ENCODE measurements at places on chromosomes 11 and 22.

- no peak for DNase-seq
Observed at GRCh38 chr11:128903248-128904061, 12.3 kb downstream of the KCNJ5 start.

GRCh38 chr11:92854952-92855351, 114.5 kb upstream of the MTNR1B start:
- no peak for DNase-seq

- no peak for DNase-seq
Observed at GRCh38 chr11:67438158-67438902, 848 bp upstream of the PTPRCAP start.

- DNase-seq = no peak
Observed at GRCh38 chr22:25546751-25547150, 17.7 kb upstream of the GRK3 start.

DNA sequence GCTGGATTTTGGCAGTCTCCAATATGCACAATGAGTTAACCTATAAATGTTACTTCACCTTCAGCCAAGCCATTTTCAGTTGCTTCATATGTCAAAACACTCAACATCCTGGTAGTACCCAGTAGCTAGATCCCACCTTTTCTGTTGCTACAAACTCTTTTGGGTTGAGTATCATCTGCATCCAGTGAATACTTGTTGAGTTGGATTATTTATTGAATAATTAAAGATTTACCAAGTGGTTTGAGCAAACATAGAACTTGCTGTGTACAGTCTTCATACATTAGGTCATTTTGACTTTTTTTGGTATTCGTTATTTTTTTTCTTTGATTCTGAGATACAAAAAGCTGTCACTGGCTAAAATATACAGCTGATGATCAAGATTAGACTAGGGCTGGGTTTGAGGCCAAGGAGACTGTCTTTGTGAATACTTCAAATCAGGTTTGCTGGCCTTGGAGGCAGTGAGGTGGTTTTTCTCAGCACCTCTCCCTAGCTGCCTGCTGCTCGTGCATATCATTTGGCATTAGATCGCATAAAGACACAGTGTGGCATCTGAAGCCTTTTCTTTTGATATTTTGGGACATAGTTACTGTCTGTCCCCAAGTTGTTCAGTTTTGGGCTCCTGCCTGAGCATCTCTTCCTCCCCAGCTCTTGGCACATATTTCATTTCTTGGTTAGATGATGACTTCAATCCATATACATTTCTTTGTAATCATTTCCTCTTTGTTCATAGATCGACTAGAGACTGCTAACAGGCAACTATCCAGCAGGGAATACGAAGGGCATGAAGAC, 62.8 kb downstream of the AMOTL1 start:
- DNase-seq = no peak

GRCh38 chr11:76292583-76293188, 86.4 kb upstream of the WNT11 start:
- no peak for DNase-seq

DNA sequence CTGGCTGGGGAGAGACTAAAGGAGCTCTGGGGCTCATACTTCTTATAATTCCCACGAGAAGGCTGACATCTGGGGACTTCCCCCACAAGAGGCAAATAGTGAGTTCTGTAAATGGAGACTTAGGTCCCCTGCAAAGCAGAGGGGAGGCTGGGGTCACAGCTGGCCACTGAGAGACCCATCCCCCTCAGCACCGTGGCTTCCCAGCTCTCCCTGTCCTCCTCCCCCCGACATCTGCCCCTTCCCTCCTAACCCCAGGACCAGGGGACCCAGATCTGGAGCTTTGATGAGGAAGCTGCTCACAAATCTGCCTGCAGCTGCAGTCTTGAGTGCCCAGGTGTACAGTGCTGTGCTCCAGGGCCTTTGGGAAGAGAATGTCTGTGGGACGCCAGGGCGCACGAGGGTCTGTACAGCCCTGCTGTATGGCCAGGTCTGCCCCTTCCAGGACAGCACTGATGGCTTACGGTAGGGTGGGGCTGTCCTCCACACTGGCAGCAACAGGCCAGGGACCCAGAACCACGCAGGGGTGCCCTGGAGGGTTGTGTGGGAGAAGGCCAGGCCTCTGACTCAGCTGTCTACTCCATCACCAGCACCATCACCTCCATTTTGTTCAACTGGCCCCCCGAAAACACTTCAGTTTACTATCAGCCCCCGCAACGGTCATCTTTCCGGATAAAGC, 1.1 kb downstream of the RGL4 start:
- no peak for DNase-seq

DNA sequence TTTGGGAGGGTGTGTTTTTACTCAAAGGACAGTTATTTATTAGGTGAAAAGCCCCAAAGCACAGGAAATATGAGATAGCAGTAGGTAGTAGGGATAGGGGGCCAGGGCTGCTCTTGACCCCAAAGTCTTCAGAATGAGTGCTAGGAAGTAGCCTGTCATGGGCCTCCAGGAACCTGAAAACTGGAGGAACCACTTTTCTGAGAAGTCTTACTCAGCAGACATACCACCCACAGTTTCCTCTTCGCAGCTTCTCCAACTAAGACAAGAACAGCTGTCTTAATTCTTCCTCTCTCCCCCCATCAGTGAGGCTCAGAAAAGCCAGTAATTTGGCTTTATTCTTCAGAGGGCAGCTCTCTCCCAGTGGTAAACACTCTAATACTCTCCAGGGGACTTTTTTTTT, 84.0 kb upstream of the CTSC start:
- DNase-seq = no peak

GRCh38 chr11:1167751-1168231, 10.0 kb downstream of the MUC5AC start:
- DNase-seq = no peak
